ENCODE measurements at places on chromosomes 2 and 18.

DNA sequence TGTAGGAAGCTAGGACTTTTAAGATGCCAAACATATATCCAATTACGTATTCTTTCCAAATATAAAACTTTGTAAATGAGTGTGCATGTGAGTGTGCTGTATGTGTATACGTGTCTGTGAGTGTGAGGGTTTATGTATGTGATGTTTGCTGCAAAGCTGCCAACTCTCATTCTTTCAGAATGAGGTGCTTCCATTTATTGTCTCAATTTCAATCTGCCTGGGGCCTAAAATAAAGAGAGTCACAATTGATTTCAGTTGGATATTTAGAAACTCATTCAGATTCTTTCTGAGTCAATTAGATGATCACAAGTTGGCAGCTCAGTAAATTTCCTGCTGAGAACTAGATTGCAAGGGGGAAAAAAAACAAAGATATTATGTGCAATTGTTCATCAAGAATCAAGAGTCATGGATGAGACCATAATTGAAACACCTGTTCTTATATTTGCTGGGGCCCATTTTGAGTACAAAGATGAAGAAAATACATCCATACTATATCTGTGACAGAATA, 621.2 kb upstream of the ACVR2A start:
- DNase-seq: peak; percentile 13

GRCh38 chr2:99662761-99663341, 173.0 kb upstream of the REV1 start:
- no peak for DNase-seq

DNA sequence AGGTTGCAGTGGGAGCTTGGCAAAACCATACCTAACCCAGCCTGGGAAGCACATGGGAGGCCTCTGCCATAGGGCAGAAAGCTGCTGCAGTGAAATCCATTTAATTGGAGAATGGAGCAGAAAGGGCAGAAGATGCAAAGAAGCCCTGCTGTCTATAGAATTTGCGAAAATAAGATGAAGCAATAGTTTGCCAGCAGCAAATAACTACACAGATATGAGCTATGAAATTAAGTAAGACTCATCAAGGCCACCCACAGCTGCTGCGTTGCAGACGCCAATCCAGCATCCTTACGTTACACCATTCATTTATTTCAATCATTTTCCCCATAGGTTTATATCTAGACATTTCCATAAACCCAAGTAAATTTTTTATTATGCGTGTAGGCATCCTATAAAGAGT, 21.1 kb downstream of the ATP8B1 start:
- no peak for DNase-seq

DNA sequence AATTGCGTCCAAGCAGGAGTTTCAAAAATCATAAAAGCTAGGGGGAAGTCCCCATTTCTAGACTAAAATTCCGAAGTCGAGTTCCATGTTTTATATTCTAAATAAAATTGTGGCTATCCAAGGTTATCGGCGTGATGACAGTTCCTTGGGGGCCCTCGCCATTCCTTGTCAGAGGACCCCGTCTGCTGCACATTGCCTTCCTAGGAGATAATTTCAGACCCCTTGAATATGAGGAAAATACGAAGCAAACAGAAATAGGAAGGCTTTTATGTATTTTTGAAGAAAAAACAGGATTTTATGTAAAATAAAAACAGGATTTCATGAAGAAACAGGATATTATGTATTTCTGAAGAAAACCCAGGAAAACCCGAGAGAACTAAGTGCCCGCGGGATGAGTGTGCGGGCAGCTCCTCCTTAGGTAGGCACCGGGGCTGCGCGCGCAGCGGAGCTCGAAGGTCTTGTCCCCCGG, 465 bp upstream of the PLEKHA3 start:
- no peak for DNase-seq

DNA sequence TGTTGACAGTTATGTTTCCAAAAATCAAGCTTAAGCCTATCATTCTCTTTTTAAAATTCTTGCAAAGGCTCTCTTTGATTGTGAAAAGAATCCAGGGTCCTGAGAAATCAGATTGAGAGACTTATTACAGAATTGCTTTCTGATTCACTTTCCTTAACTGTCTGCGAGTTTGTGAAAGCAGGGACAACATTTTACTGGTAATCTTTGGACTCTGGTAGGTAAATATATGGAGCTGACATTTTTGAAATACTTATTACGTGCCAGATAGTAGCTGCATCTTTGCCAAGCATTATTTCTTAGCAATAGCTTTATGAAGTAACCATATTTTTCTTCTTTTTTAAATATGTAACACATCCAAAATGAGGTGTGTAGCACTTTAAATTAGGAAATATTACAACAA, 570.9 kb downstream of the CMPK2 start:
- no peak for DNase-seq

DNA sequence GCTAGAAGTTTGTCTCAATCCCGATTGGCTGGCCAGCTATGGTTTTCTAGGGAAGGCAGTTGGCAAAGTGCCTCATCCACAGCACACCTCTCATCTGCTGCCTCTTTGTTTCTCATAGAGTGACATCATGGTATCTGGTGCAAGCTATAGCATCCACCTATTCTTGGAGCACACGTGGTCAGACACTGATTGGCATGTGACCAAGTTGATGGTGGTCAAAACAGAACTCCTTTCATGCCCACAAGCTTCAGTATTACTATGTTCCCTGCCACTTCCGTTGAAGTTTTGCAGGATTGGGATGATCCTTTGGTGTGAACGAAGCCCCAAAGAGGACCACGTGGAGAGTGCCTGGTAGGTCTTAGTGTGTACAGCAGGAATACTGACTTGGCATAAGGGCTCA, 28.8 kb downstream of the TTC32 start:
- DNase-seq: no peak

DNA sequence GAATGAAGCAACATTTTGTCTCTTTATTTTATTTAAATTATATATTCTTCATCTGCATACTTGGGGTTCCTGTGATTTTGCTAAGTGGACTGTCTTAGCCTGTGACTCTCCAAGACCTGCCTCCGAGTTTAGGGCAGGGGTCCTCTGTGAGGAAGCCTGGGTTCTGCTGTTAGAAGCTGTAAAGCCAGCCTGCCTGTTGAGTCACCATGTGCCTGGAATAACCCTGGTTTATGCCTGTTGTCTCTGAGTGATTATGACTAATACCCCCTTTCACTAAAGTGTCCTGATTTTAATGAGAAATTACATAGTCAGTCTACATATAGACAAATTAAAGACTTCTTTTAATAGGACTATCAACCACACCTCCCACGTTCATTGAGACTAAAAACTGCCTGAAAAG, 369.1 kb downstream of the ZNF521 start:
- DNase-seq: peak; percentile 35

- DNase-seq: no peak
Measured at GRCh38 chr2:191870744-191871143, 23.9 kb upstream of the CAVIN2 start.

GRCh38 chr18:62512996-62513395, 9.8 kb upstream of the ZCCHC2 start:
- peak; percentile 65 for DNase-seq

DNA sequence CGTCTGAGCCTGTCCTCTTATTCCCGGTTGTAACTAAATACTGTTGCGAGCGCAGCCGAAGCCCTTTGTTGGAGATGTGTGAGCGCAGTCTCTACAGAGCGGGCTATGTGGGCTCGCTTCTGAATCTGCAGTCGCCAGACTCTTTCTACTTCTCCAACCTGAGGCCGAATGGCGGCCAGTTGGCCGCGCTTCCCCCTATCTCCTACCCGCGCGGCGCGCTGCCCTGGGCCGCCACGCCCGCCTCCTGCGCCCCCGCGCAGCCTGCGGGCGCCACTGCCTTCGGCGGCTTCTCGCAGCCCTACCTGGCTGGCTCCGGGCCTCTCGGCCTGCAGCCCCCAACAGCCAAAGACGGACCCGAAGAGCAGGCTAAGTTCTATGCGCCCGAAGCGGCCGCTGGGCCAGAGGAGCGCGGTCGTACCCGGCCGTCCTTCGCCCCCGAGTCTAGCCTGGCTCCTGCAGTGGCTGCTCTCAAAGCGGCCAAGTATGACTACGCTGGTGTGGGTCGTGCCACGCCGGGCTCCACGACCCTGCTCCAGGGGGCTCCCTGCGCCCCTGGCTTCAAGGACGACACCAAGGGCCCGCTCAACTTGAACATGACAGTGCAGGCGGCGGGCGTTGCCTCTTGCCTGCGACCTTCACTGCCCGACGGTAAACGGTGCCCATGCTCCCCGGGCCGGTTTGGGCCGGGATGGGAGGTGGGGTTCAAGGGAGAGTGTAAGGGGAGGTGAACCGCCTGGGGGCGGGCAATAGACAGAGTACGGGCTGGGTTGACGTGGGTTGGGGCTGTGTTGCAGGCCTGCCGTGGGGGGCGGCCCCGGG, at the start of gene HOXD12:
HOXD12 (plus strand) TSS at position 68 of the 819 bp plus-strand sequence; CDS start at position 75, 7 bp downstream.
- no peak for DNase-seq

DNA sequence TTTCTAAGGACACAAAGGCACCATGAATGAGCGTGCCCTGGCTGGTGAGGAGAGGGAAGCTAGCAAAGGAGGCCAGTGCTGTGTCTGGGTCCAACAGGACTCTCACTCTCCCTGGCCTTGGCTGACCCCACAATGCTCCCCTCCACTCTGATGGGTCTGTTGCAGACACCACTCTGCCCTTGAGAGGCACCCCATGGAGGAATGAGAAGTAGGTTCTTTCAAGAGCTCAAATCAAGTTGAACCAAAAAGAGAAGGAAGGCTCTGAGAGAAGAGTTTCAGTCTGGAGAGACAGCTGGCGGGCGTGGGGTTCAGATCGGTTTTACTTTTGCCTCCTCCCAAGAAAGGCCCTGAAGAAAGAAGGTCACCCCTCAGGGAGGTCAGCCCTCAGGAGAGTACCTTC, 18.4 kb downstream of the TMEM247 start:
- DNase-seq: no peak

DNA sequence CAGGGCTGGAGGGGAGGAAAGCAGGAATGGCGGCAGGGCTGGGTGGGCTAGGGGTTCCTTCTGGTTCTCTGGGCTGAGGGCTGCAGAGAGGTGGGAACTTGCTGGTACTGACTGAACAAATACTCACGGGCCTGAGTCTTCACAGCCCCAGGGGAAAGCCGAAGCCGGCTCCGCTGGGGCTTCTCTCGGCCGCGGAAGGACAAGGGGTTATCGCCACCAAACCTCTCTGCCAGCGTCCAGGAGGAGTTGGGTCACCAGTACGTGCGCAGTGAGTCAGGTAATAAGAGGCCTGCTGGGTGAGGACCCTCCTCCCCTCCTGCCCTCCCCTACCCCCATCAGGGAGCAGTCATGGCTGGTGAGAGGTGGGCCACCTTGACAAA, 13.5 kb upstream of the GMPPA start:
- DNase-seq: no peak

- DNase-seq: no peak
Measured at GRCh38 chr2:155980941-155981560, 351.5 kb downstream of the NR4A2 start.

- DNase-seq: no peak
Measured at GRCh38 chr2:25257032-25257552, 84.6 kb downstream of the DNMT3A start.

All from epithelial cell of esophagus (primary cell).